ENCODE measurements at places on chromosomes 12 and 14.

- no peak for DNase-seq
These were observed 494.4 kb upstream of the RGS6 start for GRCh38 chr14:71437870-71438269.

- DNase-seq = no peak
These were observed 245.0 kb downstream of the RGS6 start for GRCh38 chr14:72177251-72177650.

DNA sequence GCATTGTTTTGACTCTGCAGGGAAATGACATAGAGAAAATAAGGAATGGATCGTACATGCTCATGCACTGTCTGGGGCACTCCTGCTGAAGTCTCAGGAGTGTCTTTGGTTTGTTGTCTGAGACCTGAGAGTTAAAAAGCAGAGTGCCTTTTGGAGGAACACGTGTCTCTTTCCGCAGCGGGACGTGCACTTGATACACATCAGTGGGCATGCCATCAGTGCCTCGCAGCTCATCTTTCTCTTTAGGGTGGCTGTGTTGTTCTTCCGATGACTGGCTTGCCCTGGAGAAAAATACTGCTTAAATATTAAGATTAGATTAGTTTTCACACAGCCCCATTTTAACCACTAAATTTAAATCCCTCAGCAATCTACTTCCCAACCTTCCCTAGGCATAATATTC, 835.9 kb downstream of the DIO2 start:
- DNase-seq = no peak

GRCh38 chr14:103488071-103488470, 34.6 kb downstream of the CKB start:
- DNase-seq = no peak

DNA sequence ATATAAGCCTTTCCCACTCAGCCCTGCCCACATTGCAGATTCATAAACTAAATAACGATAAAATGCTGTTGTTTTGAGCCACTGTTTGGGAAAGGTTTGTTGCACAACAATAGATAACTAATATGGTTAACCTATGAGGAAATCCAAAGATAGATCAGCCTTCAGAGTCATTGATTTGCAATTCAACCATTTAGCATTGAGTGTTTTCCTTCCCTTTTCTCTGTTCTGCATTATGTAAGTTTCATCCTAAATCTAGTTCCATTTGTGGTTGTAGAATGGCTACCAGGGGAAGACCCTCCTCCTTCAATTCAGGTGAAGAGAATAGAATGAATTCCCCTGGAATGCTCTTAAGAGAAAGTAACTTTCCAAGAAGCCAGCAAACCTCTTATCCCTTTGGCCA, 19.6 kb downstream of the TC2N start:
- no peak for DNase-seq

GRCh38 chr12:13534242-13534641, 337.7 kb downstream of the EMP1 start:
- DNase-seq = no peak

DNA sequence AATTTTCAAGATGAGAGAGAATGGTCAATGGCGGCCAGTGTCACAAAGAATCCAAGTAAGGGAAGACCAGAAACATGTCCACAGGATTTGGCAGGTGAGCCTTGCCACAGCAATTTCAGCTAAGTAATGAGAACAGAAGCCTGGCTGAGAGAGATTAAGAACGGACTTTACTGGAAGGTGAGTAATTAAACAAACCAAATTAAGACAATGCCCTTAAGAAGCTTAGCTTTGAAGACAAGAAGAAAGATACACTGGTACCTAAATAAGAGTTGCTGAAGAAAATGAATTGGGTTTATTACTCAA, 145.4 kb upstream of the PLEKHG7 start:
- no peak for DNase-seq

DNA sequence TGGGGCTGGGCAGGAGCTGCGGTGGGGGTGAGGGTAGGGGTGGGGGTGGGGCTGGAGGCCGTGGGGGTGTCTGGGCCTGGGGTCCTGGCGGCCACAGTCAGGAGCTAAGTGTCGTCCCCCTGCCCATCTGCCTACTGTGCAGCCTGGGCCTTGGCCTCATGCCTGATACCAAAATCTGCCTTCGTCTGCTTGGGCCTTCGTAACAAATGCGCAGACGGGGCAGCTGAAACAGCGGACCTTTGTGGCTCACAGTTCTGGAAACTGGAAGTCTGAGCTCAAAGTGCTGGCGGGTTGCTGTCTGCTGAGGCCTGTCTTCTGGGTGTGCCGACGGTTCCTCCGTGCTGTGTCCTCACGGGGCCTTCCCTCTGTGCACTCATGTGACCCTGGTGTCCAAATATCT, 61.7 kb downstream of the KIF26A start:
- no peak for DNase-seq

DNA sequence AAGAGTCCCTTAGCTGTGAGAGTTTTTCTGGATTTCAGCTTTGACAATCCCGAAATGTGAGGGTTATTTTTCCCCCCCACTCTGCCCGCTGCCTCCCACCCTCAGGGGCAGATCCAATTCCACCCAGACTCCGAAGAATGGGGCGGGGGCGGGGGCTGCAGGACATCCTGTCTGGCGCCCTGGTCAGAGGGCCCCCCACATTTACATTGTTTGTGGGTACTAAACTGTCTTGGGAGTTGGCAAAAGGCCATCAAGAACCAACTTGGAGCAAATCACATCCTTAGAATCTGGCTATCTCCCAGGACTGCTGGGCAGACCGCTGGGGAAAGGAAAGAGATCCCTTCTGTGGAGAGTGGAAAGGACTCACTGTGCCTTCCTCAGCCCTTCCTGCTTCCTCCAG, 2.4 kb downstream of the EMP1 start:
- no peak for DNase-seq

GRCh38 chr12:75457191-75457590, 23.4 kb upstream of the GLIPR1 start:
- DNase-seq = no peak

DNA sequence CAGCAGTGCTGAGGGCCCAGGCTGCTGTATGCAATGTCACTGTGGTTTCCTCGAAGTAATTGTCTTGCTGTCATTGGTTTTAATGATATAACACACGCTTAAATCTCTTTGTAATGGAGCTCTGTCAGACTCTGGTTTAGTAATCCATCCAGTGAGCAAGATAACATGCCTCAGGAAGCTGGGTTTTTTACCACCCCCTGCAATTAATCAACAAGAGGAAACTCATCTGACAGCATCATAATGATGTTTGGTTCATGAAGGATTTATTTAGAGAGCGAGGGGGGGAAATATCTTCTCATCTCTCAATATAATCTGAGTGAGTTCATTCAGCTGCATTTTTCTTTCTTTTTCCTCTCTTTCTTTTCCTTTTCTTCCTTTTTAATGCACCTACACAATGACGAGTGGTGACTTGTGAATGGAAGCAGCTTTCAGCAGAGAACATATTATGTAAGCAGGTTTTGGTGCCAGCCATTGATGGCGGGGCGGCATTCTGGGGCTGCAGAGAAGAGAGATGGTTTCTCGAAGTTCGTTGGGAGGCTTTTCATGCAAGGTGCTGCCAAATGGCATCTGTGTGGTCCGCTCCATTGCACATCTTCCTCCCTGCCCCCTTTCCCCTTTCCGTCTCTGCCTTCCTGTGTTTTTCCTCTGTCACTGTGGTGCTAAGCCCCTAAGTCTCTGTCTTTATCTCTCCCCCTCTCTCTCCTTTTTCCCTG, 6.7 kb downstream of the RPH3A start:
- DNase-seq = peak; percentile 55

DNA sequence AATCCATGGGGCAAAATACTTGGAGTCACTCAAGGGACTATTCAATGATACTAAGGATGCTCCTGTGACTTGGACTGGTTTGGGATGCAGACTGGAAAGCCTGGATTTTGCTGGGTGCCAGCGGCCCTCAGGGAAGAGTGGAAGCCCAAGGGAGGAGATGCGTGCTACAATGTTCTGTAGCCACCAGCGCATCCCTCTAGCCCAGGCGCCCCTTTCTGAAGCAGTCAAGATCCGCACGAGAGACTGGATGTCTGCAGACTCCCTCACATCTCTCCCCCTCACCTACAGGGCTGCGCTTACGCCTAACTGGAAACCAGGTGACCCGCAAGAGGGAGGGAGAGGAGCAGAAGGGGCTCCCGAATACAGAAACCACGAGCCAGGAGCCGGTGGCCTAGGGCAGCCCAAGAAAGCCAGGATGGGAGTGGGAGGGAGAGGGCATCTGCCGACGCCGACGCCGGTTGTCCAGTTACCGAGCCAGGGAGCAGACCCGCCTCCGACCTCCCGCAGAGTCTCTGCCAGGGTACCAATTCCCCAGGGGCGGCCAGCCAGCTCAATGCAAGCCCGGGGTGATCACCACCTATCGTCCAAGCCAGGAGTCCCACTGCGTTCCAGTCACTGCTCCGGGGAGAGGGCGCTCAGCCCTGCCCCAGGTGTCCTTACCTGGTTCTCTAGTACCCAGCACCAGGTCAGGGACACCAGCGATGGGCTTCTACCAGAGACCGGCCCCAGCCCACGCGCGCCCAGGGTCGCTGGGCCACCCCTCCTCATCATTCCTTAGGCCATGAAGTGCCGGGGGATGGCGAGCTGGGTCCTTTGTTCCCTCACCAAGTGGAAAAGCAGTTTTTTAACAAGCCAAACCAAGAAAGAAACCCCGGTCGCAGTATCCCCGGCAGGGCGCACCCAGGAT, 1.2 kb downstream of the NTN4 start:
- DNase-seq = no peak

GRCh38 chr12:49331380-49332222, 5.4 kb downstream of the C1QL4 start:
- peak; percentile 75 for DNase-seq

GRCh38 chr14:48398675-48399282, 723.4 kb upstream of the MDGA2 start:
- DNase-seq = no peak

DNA sequence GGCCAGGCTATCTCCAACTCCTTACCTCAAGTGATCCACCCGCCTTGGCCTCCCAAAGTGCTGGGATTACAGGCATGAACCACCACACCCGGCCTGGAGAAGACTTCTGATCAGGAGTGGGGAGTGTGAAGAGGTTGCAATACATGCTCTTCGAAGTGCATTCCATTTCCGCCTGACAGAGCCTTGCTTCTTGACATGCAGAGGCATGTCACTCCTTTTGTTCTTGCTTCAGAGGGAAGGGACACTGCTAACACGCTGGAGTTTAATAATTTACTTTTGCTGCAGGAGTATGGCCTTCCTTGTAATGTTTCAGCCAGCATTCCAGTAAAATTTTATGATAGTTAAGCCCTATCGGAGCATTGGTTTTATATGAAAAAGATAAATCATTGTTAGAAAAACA, 74.9 kb downstream of the SLC25A47 start:
- no peak for DNase-seq

DNA sequence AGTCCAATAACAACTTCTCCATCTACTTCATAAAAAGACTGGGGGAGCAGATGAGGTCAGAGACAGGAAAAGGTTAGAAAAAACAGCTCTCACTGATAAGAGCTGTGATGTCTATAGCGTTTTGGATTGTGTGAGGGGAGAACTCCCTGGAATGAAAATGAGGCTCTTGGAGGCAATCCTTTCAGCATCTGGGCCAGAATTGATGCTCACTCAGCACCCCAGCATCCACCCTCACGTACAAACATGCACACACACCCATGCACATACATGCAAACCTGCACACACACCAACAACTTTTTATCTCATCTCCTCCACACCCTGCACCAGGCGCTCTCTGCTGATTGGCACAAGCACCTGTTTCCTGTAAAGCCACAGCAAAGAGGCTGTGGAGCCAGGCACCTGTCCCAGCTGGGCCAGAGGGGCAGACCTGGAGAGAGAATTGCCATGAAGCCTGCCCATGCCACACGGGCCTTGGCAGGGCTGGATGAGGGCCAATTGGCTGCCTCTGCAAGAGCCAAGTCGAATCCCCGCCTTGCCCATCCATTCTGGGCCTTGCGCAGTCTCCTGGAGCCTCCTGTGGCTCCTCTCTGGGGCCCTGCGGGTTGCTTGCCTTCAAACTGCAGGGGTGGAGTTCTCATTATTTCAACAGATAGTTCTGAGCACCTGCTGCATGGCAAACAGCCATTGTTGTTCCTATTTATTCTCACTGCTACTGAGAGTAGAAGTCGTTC, 53.1 kb downstream of the SYNE3 start:
- no peak for DNase-seq

- DNase-seq = no peak
These were observed 114.7 kb downstream of the LGMN start for GRCh38 chr14:92633724-92634123.

Data from posterior cingulate gyrus (tissue), 11 donors.